ENCODE measurements at places on chromosomes 7 and 10.

DNA sequence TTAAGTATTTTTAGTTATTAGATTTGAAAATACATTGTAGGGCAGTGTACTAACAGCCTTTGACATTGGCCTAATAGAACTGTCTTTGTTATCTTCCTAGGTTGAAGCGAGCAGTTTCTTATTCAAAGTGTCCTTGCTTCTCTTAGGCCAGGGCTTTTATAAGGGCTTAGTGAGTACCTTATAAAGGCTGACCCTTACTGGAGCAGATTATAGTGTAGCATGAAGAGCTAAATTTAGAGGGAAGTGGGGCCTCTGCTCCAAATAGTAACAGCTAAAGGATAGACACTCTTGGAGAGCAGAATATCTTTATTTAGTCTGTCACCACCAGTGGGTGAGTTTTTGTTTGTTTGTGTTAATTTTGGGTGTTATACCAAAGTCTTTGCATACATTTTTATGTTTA, 15.9 kb downstream of the BZW2 start:
- no peak for DNase-seq

DNA sequence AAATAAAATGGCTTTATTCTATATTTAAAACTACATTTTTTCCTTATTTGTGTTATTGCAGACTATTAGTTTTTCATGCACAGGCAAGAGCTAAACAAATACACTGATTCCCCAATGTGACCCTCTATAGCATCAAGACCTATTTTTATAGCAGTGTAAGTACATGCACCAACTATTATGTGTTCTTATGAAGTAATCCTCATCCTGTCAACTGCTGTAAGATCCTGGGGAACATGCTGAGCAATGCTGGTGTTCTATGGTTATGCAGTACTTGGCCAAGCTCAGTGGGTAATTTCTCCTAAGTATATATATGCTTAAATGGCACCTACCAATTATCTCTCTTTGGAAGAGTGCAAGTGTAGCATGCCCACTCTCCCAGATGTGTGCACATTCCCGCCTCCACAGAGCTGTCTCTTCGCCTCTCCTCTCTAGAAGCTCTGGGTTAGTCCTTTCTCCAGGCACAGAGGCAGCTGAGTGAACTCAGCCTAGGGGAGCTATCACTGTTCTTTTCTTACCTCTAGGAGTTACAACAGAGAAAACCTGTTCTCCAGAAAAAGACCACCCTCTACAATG, 428.8 kb downstream of the KCNMA1 start:
- no peak for DNase-seq

DNA sequence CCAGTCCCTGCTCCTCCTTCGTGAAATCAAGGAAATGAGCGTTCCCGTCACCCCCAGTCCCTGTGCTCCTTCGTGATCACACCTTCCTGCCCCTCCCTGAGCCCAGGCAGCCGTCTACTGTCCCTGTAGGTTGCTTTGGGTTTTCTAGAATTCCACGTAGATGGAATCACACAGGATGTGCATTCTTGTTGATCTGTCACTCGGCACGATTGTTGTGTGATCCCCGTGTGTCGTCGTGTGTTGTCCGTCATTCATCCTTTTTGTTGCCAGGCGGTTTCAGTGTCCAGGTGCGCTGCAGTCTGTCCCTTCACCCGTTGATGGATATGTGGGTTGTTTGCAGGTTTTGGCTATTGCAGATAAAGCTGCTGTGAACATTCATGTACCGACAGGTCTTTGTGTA, 9.4 kb downstream of the MTG1 start:
- DNase-seq: no peak

DNA sequence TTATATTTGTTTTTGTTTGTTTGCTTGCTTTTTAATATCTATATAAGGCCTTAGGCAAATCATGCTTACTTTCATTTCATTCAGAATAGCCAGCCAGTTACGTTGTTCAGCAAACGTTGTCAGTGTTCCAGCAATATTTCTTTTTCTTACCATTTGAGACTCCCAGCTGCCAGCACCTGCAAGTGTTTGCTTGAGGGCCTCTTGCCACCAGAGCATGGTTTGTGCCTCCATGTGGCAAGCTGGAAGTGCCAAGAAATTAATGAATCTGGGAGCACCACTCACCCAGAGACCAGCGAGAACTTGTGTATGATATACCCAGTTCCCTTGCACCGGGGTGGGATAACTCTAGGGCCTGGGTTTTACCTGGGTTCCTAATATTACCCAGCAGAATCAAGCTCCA, 177.1 kb upstream of the CSTF2T start:
- no peak for DNase-seq

DNA sequence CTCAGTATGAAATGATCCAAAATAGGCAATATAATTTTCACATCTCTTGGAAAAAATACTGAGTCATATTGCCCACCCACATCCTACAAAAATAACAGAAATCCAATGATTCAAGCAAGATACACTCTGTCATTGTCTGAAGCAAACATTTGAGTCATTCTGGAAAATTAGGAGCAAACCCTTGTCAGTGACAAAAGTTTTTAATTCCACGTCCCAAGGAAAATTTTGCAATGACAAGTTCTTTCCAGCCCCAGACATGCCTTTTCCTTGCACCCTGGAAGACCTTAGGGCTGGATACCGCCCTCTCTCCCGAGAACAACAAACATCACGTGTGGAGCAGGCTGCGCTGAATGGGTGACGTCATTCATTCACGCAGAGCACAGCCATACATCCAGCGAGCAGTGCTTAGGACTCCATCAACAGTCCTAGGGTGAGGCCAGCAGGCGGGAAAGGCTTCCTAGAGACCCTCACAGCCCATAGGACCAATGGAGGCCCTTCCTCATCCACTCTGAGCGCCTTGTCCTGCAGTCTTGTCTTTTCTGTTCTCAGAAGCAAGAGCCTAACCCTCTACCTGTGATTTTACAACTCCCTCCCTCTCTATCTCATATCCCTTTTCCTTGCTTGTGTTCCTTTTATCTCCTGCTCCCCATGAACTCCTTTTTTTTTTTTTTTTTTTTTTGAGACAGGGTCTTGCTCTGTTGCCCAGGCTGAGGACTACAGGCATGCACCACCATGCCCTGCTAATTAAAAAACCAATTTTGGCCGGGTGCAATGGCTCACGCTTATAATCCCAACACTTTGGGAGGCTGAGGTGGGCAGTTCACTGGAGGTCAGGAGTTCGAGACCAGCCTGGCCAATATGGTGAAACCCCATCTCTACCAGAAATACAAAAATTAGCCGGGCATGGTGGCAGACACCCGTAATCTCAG, 23.5 kb upstream of the KDM7A start:
- peak; percentile 88 for DNase-seq

GRCh38 chr7:30116771-30117170, 18.0 kb upstream of the MTURN start:
- no peak for DNase-seq

DNA sequence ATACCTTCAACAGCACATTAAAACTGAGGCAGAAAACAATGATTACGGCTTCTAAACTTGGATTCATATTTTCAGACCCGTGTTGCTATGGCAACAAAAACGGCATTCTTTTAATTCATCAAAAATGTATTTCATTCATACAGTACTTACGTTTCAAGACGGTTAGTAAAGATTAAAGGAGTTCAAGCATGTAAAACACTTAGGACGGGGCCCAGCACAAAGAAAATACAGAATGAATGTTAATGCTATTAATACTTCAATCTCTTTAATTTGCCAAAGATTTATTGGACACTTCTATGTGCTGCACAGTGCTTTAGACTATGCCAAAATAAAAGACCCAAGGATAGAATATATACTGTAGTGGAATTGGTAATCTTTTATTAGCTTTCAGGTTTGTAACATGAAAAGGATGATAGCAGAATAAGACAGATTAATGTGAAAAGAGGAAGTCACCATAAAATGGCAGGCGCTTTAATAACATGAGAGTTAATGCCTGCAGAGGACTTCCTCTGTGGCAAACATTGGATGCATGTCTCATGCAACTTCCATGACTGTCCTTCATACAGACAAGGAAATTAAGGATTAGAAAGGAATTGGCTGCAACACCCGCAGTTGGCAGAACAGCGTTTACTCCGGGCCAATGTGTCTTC, 201.6 kb upstream of the KLF6 start:
- no peak for DNase-seq

GRCh38 chr10:73828161-73828560, 16.8 kb upstream of the NDST2 start:
- no peak for DNase-seq

GRCh38 chr7:2381881-2382509, 21.4 kb upstream of the CHST12 start:
- no peak for DNase-seq

GRCh38 chr7:135644154-135644553, 18.2 kb upstream of the STMP1 start:
- no peak for DNase-seq

DNA sequence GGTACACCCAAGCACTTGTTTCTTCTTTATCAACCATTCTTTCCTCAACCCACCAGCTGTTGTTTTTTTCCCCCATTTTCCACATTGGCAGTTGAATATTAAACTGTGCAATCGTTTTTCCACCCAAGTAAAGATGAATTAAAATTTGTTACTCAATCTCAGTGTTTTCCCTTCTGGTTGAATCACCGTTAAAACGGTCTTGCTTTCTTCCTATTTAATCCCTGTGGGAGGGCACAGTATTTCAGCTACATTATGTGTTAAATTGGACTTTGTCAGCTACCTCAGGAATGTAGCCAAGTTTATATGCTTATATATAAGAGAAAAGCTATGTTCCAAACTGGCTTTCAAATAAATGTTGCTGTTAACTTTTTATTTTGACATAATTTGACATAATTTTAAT, 19.9 kb downstream of the SLC35G1 start:
- DNase-seq: no peak

DNA sequence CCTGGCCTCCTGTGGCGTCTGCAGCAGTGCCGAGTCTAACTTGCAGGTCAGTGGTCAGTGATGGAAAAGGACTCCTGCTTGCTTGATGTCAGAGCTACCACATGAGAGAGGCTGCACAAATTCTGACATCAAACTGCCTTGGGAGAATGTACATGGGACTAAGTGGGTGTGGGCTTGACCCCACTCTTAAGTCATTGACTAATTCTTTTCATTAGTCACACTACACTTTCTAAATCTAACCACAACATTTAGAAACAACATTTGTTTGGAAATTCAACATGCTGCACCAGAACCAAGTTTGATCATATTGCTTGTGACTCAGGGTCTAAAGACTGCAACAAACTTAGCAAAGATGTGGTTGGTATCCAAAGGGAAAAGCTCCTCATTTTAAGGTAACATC, 24.4 kb upstream of the CDC14C start:
- DNase-seq: no peak

GRCh38 chr10:79311581-79312407, 35.5 kb upstream of the PPIF start:
- DNase-seq: no peak

GRCh38 chr10:110758898-110759297, 112.8 kb upstream of the PDCD4 start:
- DNase-seq: peak; percentile 91

DNA sequence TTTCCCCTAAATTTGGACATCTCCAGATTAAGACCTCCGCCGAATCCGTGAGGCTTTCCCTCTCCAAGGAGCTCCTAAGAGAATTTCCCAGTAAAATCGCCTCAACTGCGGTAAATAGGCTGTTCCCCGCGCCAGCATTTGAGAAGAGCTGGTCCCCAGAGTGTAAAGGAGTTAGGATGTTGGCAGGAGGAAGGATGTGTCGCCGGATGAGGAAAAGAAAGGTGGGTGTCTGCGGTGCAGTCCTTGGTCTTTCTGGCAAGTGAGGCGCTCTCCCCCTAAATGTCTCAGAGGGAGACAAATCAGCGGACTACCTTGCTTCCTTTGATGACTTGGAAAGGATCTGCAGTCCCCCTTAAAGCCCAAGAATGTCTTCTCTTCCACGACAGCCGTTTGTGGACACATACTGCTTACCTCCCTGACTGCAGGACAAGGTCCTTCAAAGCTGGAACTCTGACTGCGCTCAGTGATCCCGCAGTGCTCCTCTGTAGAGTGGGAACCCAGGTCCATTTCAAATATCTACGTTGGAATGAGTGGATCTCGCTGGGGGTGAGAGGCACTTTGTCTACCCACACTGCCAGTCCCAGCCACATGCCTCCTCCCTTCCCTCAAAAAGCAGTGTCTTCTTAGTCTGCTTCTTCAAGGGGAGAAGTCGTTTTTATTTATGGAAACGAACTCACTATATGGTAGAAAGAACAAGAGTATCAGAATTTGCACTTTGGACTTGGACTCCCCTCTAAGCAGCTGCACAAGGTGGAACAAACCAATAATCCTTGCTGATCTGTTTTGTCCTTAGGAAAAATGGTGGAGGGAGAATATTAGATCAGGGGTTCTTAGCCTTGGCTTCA, 1.1 kb upstream of the DLG5 start:
- DNase-seq: no peak

DNA sequence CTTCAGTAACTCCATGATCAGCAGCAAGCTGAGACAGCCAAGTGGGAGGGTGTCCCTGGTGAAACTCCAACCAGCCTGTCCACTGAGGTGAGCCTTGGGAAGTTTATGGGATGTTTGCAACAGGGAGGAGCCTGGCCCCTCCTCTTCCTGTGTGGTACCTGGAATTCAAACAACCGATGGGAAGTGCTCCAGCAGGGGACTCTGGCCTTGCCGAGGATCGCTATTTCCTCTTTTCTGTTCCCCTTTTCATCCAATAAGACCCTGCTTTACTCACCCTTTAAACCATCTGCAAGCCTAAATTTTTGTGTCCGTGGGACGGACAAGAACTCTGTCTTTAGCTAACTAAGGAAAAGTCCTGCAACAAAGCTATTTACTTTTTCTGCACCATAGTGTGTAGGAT, 491.1 kb upstream of the ZMIZ1 start:
- no peak for DNase-seq

GRCh38 chr7:5421714-5422395, 1.8 kb downstream of the TNRC18 start:
- no peak for DNase-seq

DNA sequence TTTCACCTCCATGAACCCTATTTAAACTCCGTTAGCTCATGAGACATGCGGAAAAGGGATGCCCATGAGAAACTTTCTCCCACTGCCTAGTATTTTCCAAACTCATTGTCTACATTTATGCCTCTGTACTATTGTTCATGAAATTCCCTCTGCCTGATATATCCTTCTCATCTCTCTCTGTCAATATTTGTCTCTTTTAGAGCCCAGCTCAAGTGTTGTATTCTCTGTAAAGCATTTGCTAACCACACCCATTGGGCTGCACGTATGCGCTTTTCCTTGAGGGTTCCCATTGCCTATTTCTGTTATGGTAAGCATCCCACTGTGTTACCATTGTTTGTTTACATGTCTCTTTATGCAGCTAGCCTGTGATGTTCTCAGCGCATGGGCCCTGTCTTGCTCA, 211.4 kb downstream of the MDFIC start:
- DNase-seq: no peak

DNA sequence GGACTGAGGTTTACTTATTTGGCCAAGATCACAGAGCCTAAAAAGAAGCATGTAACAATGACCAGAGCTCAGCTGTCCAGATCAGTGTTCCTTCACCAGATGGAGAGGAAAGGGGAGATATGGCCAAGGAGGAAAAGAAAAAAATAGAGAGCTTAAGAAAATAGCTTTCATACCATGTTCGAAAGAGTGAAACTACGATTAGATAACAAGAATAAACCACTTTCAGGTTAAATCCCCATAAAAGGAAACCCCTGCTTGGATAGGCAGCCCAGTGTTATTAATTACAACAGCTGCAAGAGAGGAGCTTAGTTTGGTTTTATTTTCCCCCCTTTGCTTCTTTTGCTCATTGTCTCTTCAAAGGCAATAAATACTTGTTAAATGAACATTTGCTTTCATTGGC, 160.8 kb downstream of the ZNF438 start:
- DNase-seq: no peak

Measured in COLO829 (cell line).